ENCODE measurements at places on chromosomes 3 and 15.
A peak's percentile ranks its signal among the peaks of the same experiment; 100 is the strongest.

GRCh38 chr3:155984791-155985417, 114.5 kb downstream of the GMPS start:
- H3K4me3 ChIP-seq: no peak overlapping the region
- H3K36me3 ChIP-seq: no peaks in the 10 kb centered on the region
- peaks cover 9% of the 10 kb centered on the region for H3K27me3 ChIP-seq
- DNase-seq: no peak
- no peak overlapping the region for H3K27ac ChIP-seq

GRCh38 chr3:120864541-120864940, 43.5 kb upstream of the STXBP5L start:
- DNase-seq: no peak
- H3K27ac ChIP-seq: no peak overlapping the region
- H3K27me3 ChIP-seq: no peaks in the 10 kb centered on the region
- H3K4me3 ChIP-seq: no peak overlapping the region

DNA sequence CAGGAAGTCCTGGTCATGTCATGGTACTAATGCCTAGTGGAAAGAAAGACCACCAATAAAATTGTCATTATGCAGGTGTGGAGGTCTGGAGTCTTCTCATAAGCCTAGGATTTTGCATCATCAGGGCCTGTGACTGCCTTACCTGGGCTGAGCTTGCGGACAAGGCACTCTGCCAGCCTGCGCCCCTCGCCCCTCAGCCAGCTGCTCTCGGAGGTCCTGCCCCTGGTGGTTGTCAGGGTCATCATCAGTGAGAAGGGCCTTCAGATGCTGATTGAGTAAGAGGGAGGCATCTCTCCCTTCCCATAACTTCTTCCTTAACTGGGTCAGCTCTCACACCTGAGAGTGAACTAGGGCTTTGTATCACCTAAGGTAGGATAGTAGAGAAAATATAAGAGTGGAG, 132.8 kb downstream of the DCLK3 start:
- H3K27me3 ChIP-seq: no peaks in the 10 kb centered on the region
- DNase-seq: no peak
- H3K36me3 ChIP-seq: no peaks in the 10 kb centered on the region

GRCh38 chr3:150302246-150302645, 105.9 kb upstream of the TSC22D2 start:
- no peaks in the 10 kb centered on the region for H3K27me3 ChIP-seq
- H3K27ac ChIP-seq: peak overlapping the region; percentile 96
- DNase-seq: no peak
- no peak overlapping the region for H3K4me3 ChIP-seq
- no peaks in the 10 kb centered on the region for H3K36me3 ChIP-seq
- H3K4me1 ChIP-seq: peaks cover 37% of the 10 kb centered on the region

GRCh38 chr3:187741403-187742350, 3.6 kb downstream of the BCL6 start:
- H3K4me3 ChIP-seq: peak overlapping the region; percentile 94
- H3K27ac ChIP-seq: peak overlapping the region; percentile 79
- DNase-seq: peak; percentile 67

GRCh38 chr15:95875121-95875643, 455.3 kb upstream of the NR2F2 start:
- H3K4me3 ChIP-seq: no peak overlapping the region
- H3K4me1 ChIP-seq: no peaks in the 10 kb centered on the region
- DNase-seq: no peak
- H3K36me3 ChIP-seq: no peaks in the 10 kb centered on the region
- H3K27me3 ChIP-seq: no peaks in the 10 kb centered on the region
- no peak overlapping the region for H3K27ac ChIP-seq

GRCh38 chr15:91867581-91868026, 14.1 kb downstream of the SLCO3A1 start:
- H3K27me3 ChIP-seq: no peaks in the 10 kb centered on the region
- peak; percentile 46 for DNase-seq
- H3K27ac ChIP-seq: peak overlapping the region; percentile 82
- H3K4me3 ChIP-seq: peak overlapping the region; percentile 34
- H3K4me1 ChIP-seq: peaks cover 50% of the 10 kb centered on the region

DNA sequence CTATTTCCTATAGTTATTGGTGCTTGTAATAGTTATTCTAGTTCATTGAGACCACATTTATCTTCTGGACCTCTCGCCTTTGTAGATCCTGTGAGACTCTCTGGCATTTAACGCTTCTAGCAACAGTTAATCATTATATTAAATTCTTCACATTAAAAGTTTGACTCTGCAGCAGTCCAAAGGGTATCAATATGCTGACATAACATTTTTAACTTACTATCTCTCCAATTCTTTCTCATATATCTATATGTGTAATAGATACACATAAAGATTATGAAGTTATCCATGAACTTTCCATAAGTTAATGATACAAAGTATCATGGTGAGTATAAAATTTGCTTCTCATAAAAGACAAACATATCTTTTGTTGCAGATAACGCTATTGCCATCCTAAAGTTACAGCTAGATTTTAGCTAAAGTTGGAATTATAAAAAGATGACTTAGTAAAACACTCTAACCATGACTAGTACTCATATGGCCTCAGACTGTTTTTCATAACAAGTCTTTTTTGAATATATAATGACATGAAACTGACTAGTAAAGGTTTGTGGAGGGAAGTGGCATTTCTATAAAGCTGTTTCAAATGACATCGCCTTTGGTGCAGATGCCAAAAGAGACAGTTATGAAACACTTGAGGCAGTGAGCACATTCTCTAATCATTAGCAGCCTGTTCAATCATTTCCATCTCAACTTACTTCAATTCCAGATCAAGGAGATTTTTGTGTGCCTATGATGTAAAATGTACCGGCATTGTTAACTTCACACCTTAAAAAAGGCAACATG, 379.3 kb upstream of the CBLB start:
- no peaks in the 10 kb centered on the region for H3K27me3 ChIP-seq
- no peak overlapping the region for H3K4me3 ChIP-seq
- no peak for DNase-seq
- H3K27ac ChIP-seq: no peak overlapping the region
- H3K36me3 ChIP-seq: no peaks in the 10 kb centered on the region
- H3K4me1 ChIP-seq: no peaks in the 10 kb centered on the region

DNA sequence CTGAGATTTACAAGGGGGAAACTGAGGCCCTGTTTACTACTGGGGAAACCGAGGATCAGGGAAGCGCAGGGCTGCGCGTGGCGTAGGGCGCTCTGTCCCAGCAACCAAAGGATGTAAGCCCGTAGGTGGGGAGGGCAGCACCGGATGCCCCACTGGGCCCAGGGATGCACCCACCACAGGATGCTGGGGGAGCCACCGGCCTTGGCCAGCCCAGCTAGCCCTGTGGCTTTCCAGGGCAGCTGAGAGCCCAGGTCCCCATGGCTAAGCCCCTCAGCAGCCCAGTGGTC, 33.4 kb downstream of the RPN1 start:
- DNase-seq: no peak
- H3K4me3 ChIP-seq: peak overlapping the region; percentile 46
- H3K27ac ChIP-seq: peak overlapping the region; percentile 72
- peaks cover 17% of the 10 kb centered on the region for H3K36me3 ChIP-seq

- no peaks in the 10 kb centered on the region for H3K27me3 ChIP-seq
- H3K27ac ChIP-seq: no peak overlapping the region
- no peak overlapping the region for H3K4me3 ChIP-seq
These were observed 122.4 kb downstream of the SSR3 start for GRCh38 chr3:156432563-156432962.

GRCh38 chr15:90823455-90823974, 44.9 kb upstream of the FURIN start:
- no peaks in the 10 kb centered on the region for H3K27me3 ChIP-seq
- no peak for DNase-seq
- H3K4me1 ChIP-seq: no peaks in the 10 kb centered on the region
- H3K36me3 ChIP-seq: no peaks in the 10 kb centered on the region

DNA sequence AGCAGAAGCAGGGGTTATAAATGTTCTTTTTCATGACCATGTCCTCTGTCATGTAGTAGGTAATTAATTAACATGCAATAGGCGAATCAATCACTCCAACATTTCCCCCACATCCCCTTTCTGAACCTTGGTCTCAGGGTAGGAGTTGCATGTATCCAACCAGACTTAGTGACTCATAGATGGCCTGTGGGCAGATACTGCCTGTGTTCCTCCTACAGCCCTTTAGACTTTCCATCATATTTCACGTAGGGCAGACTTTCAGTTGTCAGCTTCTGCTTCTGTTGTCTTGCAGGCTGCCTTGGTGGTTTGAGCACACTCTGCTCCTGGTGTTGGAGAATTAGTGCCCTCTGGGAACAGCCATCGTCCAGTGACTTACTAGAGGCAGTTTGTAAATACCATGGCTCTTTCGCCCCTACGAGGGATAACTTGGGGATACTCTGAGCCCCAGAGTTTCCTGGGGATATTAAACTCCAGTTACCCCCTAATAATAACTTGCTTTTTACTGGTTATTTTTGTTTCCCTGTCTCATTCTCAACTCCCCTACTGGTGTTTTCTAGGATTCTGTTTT, 244.4 kb downstream of the EDEM1 start:
- H3K27ac ChIP-seq: no peak overlapping the region
- no peaks in the 10 kb centered on the region for H3K27me3 ChIP-seq
- no peak overlapping the region for H3K4me3 ChIP-seq
- no peaks in the 10 kb centered on the region for H3K36me3 ChIP-seq
- no peak for DNase-seq
- no peaks in the 10 kb centered on the region for H3K4me1 ChIP-seq

DNA sequence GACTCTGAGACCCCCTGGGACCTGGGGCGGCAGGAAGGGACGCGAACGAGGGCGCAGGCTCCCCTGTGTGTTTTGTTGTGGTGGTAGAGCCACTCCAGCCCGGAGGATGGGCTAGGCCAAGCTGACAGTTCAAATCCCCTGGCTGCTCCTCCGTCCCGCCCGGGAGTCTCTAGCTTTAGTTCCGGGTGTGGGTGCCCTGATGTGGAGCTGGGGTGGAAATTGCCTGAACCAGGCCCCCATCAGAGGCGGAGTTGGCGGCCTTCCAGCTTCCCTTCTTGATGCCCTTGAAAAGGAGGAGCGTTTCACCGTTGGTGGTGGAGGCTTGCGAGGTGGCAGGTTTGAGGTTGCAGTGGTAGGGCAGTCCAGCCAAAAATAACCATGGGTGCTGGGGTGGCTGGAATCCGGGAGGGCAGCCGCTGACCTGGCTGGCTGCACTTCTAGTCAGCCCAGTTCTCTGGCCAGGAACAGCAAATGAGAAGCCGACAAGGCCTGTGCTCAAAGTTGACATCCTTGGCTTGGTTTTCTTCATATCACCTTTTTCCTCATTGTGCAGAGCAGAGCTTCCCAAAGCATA, 817 bp downstream of the CLK3 start:
- H3K27me3 ChIP-seq: no peaks in the 10 kb centered on the region
- H3K36me3 ChIP-seq: peaks cover 4% of the 10 kb centered on the region
- peak overlapping the region; percentile 96 for H3K27ac ChIP-seq
- peak overlapping the region; percentile 100 for H3K4me3 ChIP-seq
